Tibial artery (tissue), 4 donors: ENCODE measurements at places on chromosomes 1 and 21.
A peak's percentile ranks its signal among the peaks of the same experiment; 100 is the strongest.

DNA sequence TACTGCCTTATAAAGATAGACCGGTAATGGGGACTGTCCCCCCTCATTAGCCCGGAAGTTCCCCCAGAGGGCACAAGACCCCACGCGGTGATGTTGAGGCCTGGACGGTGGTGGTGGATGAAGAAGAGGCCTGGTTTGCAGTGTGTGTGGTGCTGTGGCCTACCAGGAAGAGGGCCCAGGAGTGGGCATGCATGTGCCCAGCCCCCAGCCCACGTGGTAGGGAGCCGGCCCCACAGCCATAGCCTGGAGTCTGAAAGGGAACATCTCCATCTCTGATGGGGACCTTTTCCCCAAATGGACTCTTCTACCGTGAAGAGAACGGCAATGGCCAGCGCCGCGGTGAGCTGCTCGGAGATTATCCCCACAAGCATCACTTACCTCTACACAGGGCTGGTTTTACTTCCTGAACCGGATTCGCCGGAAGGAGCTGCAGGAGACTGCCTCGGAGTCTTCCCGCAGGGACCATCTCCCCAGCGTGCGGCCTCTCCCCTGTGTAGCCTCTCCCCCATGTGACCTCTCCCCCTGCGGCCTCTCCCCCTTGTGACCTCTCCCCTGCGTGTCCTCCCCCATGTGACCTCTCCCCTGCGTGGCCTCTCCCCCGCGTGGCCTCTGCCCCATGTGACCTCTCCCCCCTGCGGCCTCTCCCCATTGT, 20.6 kb downstream of the RRP1 start:
- no peak for DNase-seq
- no peaks in the 10 kb centered on the region for H3K36me3 ChIP-seq
- H3K4me1 ChIP-seq = no peaks in the 10 kb centered on the region
- H3K4me3 ChIP-seq = no peak overlapping the region
- H3K27me3 ChIP-seq = no peaks in the 10 kb centered on the region
- no peak overlapping the region for H3K27ac ChIP-seq

DNA sequence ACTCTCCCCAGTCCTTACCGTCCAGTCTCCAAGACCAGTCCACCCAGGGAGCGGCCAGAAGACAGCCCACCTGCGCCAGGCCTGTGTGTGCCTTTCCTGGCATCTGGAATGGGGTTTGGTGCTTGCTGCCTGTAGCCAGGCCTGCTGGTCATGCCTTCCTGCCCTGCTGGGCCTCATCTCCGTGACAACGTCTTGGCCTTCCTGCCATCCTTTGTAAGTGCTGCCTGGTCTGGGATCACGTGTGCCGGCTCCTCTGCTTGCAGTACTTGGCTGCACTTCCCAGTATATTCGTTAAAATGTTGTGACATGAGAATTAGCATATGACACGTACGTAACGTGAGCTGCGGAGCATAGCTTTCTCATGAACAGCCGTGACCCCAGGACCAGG, 145.3 kb upstream of the COL6A1 start:
- H3K4me1 ChIP-seq = no peaks in the 10 kb centered on the region
- H3K4me3 ChIP-seq = no peak overlapping the region
- no peaks in the 10 kb centered on the region for H3K27me3 ChIP-seq
- no peaks in the 10 kb centered on the region for H3K36me3 ChIP-seq
- no peak for DNase-seq

GRCh38 chr1:192367436-192367835, 50.6 kb downstream of the RGS21 start:
- H3K4me1 ChIP-seq = no peaks in the 10 kb centered on the region
- no peak overlapping the region for H3K27ac ChIP-seq
- no peak for DNase-seq
- no peak overlapping the region for H3K4me3 ChIP-seq
- no peaks in the 10 kb centered on the region for H3K36me3 ChIP-seq
- H3K27me3 ChIP-seq = no peaks in the 10 kb centered on the region

DNA sequence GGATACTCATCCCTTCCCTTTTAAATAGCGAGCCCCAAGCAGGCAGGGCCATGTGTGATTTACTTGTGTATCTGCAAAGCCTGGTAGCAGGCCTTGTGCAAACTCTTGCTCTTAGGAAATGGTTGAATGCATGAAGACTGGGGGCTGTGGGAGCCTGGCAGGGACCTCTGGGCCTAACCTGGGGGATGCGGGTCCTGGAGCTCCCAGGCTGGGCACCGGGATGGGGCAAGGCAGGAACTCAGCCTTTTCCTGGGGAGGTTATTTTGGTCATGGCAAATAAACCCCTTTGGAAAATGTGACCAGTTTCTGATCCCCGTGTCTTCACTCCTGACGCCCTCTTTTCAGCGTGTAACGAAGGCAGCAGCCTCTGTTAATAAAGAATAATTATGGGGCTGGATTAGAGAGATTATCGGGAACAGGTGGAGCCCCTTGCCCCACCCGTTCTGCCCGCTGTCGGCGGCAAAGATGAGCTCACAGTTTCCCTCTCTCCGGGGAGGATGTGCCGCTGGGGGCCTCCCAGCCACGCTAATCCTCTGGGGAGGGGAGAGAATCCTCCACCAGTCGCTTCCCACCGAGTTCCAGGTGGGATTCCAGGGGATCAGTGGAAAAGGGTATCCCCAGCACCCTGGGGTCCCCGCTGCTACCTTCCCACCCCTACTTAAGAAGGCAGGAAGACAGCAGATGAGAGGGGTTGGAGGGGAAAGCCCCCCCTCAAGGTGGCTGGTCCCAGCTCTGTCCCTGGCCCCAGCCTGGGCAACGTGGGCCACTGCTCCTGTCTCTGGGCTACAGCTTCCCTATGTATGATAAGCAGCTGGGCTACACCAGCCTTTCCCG, 69.7 kb upstream of the WNT4 start:
- H3K4me3 ChIP-seq = no peak overlapping the region
- peaks cover 73% of the 10 kb centered on the region for H3K27me3 ChIP-seq
- H3K4me1 ChIP-seq = no peaks in the 10 kb centered on the region
- H3K36me3 ChIP-seq = no peaks in the 10 kb centered on the region
- no peak overlapping the region for H3K27ac ChIP-seq

DNA sequence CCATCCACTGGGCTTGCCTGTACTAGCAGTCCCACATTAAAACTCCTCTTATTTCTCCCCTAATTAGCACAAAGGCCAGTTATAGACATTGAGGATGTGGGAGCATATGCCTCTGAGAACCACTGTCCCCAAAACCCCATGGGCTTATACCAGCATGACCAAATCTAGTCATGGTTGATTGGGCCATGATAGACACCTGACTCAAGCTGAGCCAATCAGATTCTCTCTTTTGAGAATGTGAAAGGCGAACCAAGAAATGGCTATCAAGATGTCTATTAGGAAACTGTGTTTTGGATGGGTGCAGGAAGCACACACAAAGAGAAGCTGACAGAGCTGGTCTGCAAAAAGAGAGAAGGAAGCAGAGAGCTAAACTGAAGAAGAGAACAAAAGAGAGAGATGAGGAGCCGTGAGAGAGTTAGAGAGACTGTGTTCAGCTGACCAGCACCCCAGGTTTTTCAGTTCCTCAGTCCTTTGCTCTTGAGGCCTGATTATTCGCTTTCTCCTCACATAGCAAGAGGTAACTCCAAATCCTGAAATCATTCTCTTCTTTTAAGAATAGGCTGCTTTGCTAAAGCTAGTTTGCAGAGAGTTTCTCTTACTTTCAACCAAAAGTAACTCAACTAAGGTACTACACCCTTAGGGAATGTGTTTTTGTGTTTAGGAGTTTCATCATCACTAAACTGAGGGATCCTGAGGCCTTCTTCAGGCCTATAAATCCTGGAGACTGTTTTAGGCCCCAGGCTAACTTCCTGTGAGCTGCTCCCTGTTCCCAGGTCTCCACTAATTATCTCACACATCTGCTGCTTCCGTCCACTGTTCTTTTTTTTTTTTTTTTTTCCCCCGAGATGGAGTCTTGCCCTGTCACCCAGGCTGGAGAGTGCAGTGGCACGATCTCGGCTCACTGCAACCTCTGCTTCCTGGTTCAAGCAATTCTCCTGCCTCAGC, 7.9 kb upstream of the TIPRL start:
- H3K27me3 ChIP-seq = no peaks in the 10 kb centered on the region
- no peak overlapping the region for H3K27ac ChIP-seq
- no peak overlapping the region for H3K4me3 ChIP-seq
- H3K36me3 ChIP-seq = no peaks in the 10 kb centered on the region
- H3K4me1 ChIP-seq = no peaks in the 10 kb centered on the region

DNA sequence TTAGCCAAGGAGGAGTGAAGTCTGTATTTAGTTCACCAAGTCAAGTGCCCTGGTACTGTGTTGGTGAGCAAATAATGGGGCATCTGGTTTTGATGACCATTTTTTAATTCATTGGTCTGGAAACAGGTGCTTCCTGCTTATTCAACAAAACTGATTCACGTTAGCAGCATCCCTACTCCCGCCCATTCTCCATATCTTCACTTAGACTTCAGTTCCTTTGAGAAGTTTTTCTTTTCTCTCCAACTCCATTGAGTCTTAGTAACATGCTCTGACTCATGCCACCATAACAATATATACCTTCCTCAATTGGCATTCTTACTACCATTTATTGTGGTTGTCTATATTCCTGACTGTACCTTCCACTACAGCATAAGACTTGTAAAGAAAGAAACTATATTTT, 468.9 kb downstream of the DPYD start:
- no peak overlapping the region for H3K4me3 ChIP-seq
- H3K4me1 ChIP-seq = no peaks in the 10 kb centered on the region
- no peak for DNase-seq

DNA sequence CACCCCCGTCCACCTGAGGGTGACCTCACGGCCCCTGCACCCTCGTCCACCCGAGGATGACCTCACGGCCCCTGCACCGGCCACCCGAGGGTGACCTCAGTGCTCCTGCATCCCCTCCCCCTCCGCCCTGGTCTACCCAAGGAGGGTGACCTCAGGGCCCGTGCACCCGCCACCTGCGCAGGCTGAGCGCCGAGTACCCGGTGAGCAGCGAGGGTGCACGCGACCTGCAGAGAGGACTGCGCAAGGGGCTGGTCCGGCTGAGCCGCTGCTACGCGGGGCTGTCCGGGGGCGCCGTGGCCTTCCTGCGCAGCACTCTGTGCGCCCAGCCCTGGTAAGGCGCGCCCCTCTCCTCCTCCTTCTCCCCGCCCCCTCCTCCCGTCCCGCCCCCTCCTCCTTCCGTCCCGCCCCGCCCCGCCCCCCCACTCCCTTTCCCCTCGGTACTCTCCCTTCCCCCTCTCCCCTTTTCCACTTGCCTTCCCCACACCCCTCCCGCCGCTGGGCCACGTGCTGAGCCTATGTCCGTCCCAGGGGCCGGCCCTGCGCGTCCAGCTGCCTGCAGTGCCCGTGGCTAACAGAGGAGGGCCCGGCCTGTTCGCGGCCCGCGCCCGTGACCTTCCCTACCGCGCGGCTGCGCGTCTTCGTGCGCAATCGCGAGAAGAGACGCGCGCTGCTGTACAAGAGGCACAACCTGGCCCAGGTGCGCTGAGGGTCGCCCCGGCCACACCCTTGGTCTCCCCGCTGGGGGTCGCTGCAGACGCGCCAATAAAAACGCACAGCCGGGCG, 28.4 kb downstream of the TRIM11 start:
- no peaks in the 10 kb centered on the region for H3K36me3 ChIP-seq
- no peaks in the 10 kb centered on the region for H3K27me3 ChIP-seq
- H3K4me3 ChIP-seq = peak overlapping the region; percentile 63
- peaks cover 22% of the 10 kb centered on the region for H3K4me1 ChIP-seq
- peak overlapping the region; percentile 65 for H3K27ac ChIP-seq

DNA sequence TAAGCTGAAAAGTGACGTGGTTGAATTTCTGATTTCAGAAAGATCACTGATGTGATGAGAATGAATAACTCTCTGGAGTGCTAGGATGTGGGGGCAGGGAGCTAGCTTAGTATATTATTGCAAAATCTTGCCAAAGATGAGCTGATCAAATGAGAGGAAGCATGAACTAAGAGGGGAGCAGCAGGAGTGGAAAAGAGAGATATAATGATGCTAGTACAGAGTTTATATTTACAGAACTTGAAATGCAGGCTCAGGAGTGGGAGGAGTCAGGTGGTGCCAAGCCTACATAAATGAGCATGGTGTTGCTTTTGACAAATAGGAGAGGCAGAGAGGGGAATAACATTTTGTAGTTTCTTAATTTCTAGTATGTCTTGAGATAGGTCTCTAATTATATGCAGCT, 38.1 kb upstream of the NBL1 start:
- H3K27ac ChIP-seq = peak overlapping the region; percentile 65
- H3K27me3 ChIP-seq = no peaks in the 10 kb centered on the region
- DNase-seq = no peak

DNA sequence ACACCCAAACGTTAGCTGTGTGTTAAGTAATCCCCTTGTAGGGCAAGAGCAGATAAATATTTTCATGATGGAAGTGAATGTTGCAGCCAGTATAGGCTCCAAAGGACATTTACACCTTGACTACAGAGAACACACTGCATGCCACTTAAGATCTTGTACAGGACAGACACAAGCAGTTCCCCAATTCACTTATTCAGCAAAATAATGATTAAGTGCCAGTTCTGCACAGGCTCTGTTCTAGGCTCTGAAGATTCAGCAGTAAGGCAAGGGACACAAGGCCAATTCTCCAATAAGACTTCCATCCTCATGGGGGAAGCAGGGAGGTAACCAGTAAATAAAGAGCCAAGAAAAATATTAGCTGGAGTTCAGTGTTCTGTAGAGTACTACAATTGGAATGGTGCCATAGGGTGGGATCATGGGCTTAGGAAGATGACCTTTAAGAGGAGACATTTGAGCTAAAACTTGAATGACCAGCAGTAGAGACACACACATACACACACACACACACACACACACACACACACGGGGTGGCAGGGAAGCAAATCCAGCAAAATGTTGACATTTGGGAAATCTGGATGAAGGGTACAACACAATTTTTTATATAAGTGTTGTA, 199.9 kb upstream of the JUN start:
- H3K4me3 ChIP-seq = no peak overlapping the region
- H3K27me3 ChIP-seq = no peaks in the 10 kb centered on the region
- no peak for DNase-seq
- H3K27ac ChIP-seq = no peak overlapping the region

- H3K36me3 ChIP-seq = no peaks in the 10 kb centered on the region
- H3K27me3 ChIP-seq = no peaks in the 10 kb centered on the region
- DNase-seq = no peak
These were observed 19.0 kb downstream of the ARHGEF10L start for GRCh38 chr1:17558541-17558940.

DNA sequence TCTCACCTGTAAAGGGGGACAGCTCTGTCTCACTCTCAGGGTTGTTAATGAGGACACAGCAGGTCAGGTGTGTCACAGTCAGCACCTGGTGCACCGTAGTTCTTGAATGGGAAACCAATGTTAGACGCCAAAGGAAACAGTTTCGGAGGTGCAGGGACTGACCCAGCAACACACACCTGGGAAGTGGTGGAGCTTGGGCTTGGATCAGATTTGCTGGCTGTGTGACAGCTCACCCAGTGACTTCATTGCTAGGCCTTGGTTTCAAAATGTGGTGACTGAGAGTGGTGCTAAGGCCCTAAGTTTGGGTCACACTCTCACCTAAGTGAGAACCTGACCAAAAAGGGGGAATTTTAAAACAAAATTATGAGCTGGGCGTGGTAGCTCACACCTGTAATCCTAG, 34.9 kb downstream of the ALPL start:
- DNase-seq = no peak
- no peak overlapping the region for H3K27ac ChIP-seq
- no peak overlapping the region for H3K4me3 ChIP-seq
- no peaks in the 10 kb centered on the region for H3K36me3 ChIP-seq

GRCh38 chr1:61403679-61404596, 321.0 kb downstream of the TM2D1 start:
- H3K4me1 ChIP-seq = peaks cover 49% of the 10 kb centered on the region
- H3K36me3 ChIP-seq = peaks cover 27% of the 10 kb centered on the region
- H3K4me3 ChIP-seq = no peak overlapping the region
- DNase-seq = no peak
- no peaks in the 10 kb centered on the region for H3K27me3 ChIP-seq

- H3K36me3 ChIP-seq = no peaks in the 10 kb centered on the region
- peak overlapping the region; percentile 75 for H3K27ac ChIP-seq
- peaks cover 42% of the 10 kb centered on the region for H3K4me1 ChIP-seq
- no peaks in the 10 kb centered on the region for H3K27me3 ChIP-seq
- peak; percentile 72 for DNase-seq
- H3K4me3 ChIP-seq = no peak overlapping the region
These were observed 5.4 kb upstream of the LAMC2 start for GRCh38 chr1:183180634-183181056.
